ENCODE measurements at places on chromosomes 3 and 15.

- DNase-seq = no peak
Observed at GRCh38 chr15:88695101-88695500, 56.3 kb downstream of the ISG20 start.

DNA sequence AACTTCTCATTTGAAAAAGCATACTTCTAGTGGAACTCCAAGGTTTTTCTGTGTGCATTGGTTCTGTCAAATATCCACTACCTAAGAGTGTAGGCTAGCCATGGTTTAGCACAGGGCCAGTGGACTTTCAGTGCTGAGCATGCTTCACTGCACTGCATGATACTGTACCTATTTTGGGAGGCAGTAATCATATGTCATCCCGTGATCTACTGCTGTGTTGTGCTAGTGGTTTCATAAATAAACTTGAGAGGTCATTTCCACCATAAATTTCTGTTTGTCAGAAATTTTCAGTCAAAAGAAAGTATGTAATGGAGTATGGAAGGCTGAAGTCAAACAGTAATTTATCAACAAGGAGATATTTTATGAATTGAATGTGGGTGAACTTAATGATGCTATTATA is 203.6 kb downstream of the ROBO1 start:
- no peak for DNase-seq

DNA sequence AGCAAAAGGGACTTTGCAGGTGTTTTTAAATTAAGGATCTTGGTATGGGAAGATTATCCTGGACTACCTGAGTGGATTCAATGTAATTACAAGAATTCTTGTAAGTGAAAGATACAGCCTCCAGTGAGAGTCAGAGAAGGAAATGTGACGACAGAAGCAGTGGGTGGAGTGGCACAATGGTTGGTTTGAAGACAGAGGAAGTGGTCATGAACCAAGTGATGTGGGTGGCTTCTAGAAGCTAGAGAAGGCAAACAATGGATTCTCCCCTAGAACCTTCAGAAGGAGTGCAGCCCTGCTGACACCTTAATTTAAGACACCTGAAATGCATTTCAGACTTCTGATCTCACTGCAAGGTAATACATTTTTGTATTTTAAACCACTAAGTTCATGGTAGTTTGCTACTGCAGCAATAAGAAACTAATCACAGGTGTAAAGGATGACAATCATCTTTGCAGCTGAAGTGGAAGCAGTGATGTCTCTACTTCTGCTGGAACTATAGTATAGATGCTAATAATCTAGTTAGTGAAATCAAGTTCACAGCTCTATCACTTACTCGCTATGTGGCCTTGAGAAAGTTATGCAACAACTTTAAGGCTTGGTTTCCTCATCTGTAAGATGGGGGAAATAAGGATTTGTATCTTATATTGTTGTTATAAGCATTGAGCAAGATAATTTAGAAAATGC is 403.4 kb upstream of the SUCLG2 start:
- DNase-seq = peak; percentile 35

DNA sequence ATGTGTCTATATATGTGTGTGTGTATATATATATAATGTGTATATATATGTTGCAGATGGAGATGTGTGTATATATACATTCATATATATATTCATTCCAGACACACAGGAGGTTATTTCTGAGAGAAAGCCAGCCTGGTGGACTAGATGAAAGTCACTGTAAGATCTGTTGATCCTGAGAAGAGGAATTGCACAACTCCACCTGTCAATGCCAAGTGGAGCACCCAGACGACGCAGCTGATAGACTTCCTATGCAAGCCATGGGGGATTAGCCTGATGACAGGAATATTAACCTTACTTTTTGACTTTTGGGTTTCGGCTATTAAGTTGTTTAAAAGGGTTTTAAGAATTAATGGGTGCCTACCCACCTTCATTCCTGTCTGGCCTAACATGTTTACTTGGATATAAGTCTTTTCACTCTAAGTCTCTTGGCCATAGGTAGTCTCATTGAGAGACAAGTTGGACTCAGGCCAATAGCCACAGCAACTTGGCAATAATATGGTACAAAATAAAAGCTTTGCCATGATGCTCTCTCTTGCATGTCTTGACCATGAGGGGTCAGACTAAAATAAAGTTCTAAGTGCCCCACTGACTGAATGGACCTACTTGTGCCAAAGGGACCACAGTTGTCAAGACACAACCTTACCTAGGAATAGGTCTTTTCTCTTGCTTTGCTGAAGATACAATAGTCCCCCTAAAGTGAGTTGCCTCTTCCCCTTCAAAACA is 35.9 kb upstream of the GOLGA6L2 start:
- DNase-seq = no peak

DNA sequence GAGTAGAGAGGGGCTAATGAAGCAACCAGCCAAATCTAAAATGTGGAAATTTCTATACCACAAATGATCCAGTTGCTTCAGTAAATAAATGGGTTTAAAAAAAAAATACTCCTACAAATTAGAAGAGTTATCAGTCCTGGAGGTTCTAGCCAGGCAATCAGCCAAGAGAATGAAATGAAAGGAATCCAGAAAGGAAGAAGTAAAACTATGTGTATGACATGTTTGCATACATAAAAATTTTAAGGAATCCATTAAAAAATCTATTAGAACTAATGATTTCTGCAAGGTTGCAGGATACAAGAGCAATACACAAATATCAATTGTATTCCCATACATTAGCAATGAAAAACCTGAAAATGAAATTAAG is 9.6 kb downstream of the MESP2 start:
- no peak for DNase-seq

- DNase-seq = no peak
Observed at GRCh38 chr15:37595426-37595970, 338.9 kb upstream of the TMCO5A start.

DNA sequence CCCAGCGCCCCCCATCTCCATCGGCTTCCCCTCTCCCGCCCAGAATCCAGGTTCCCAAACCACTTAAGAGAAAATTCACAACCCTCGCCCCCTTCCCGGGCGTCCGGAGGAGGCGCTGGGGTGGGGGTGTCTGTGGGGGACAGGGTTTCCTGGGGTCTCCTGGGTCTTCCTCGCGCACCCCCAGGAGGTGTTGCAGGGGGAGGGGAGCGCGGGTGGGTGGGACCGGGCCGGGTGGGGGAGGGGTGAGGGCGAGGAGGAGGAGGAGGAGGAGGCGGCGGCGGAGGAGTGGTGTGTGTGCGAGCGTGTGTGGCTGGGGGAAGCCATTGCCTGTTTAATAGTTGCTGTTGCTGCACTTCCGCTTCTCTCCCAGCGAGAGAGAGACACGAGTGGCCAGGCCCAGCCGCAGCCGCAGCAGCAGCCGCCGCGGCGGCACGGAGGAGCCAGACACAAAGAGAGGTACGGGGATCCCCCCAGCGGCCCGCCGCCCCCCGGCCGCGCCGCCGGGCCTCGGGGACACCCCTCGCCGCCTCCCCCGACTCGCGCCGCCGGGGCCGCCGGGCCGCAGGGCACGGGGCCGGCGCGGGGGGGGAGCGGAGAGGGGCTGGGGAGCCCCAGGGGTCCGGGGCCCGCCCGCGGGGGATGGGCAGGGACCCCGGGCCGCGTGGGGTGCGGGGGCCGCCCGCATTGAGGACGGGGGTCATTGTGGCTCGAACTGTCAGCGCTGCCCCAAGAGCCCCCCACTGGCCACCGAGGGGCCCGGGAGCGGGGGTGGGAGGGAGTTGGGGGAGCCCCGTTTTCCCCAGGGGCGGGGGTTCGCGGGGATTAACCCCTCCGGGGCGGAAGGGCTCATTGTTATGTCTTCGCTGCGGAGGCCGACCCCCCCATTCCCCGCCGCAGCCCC is at the start of gene UBE2E1:
Gene UBE2E1, plus strand, starts transcription at position 323 of the 901 bp plus-strand sequence. CDS start 1,315 bp downstream, outside the sequence.
- peak; percentile 43 for DNase-seq

- no peak for DNase-seq
Observed at GRCh38 chr3:51031666-51032065, 353.4 kb upstream of the MANF start.

DNA sequence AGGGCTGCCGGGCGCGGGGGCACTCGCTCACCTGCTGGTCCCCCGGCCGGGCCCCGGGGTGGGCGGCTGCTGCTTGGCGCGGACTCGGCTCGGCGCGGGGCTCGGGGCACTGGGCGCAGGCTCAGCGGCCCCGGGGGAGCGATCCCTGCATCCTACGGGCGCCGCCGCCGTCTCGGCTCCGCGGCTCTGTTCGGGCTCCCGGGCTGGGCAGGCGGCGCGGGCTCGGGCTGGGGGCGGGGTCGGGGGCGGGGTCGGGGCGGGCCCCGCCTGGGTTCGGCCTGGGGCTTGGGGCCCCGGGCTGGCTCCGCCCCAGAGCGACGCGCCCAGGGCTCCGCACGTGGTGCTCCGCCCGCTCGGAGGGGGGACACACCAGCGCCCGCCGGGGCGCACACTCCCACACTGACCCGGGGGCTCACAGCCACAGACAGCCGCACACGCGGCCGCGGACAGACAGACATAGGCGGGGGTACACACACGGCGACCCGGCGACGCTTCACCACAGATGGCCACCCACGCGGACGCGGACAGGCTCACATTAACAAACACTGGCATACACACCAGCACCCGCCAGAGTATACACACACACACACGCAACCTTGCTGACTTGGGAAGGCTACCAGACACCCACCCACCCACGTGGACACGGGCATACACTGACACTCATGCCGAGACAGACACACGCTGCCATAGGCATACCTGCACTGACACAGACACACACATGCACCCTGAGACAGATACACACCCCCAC is at the start of gene SCN5A:
Gene SCN5A, minus strand, starts transcription at position 188 of the 748 bp plus-strand sequence. CDS start 16,380 bp downstream, outside the sequence.
- DNase-seq = peak; percentile 31

DNA sequence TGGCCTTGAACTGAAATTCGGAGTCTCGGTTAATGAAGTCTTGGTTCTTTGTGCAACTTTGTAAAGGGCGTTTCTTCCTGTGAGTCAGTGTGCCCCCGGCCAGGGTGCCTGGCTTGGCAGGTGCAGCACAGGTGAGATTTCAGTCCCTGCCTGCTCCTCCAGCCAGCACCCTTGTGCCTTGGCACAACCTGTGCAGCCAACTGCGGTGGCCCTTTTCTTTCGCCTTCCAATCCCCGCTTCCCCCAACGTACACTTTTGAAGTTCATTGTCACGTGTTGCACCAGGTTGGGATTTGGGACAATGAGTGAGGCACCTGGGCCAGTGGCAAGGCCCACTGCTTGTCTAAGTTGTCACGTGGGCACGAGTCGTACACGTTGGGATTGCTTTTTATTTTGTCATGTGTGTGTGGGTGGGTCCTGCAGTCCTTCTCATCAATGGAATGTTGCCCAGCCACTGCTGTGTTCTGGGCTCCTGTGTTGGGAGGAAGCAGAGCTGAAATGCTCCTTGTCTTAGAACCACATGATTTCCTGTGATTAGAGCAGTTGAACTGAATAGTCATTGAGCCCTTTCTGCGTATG is 242.9 kb upstream of the BHLHE40 start:
- DNase-seq = no peak

DNA sequence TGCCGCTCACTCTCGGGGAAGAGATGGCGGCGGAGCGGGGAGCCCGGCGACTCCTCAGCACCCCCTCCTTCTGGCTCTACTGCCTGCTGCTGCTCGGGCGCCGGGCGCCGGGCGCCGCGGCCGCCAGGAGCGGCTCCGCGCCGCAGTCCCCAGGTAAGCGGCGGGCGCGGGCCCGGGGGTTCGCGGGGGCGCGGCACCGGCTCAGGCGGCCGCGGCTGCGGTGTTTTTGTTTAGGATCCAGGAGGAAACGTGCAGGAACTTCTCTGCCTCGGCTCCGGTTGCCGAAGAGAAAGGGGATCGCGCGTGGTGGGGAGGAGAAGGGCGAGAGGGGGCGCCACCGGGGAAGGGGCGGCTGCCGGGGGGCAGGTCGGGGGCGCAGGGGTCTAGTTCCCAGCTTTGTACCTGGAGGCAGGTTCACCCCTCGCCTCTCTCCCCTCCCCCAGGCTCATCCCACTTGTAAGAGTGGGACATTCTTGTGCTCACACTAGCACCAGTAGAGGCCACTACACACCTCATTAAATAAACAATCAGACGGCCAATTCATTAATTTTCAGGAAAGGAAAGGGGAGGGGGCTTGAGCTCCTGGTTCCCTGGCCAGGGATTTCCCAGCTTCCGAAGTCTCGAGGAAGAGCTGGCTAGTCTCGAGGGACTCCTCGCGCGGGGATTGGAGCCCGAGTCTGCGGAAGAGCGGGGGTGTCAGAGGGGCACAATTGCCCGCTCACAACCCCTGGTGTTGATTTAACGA is 562 bp downstream of the NEO1 start:
- no peak for DNase-seq

DNA sequence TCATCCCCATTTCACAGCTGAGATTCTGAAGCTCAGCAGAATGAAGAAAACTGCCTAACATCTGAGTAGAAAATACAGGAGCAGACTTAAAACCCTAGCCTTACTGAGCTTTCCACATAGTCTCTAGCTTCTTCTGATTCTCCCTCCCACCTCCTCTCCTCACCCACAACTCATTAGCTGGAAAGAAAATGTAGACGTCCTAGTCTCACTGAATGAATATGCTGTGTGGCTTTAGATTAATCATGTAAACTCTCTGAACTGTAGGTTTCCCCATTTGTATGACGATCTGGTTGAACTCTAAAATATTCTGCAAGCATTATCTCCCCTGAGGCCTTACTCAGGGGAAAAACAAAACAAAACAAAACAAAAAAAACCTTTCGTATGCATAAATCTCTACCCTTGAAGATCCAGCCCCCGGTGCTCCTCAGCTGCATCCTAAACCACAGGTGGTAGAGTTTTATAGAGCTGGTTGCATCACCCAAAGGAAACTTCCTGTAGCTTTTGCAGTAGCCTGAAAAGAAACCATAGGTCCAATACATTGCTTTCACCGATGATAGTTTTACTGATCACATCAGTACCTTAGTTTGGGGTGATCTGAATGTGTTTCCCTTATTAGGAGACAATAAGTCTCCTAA is 40.6 kb downstream of the FOXB1 start:
- no peak for DNase-seq

GRCh38 chr3:165440380-165440779 is 244.2 kb upstream of the SLITRK3 start:
- no peak for DNase-seq

All from stimulated activated CD4-positive, alpha-beta T cell treated with anti-CD3 and anti-CD28 coated beads, TNF-alpha, amount 100 ng/mL, for 1 hour (primary cell).